ENCODE measurements at places on chromosomes 1 and 21. TPM values are rescaled to one million over a fixed set of nuclear protein-coding genes. Genes with fewer than 3 reads are reported as not detected.

SMG7 gene
- total RNA-seq: 25.7 TPM

TMOD4 gene
- total RNA-seq: not detected

AQP10 gene
- 0.24 TPM for total RNA-seq

TEDDM1 gene
- not detected for total RNA-seq

SH3D21 gene
- 1.9 TPM for total RNA-seq

LIN28A gene
- total RNA-seq: 77.8 TPM

NTNG1 gene
- 16.3 TPM for total RNA-seq

DYRK3 gene
- total RNA-seq: 24.1 TPM

CXADR gene
- total RNA-seq: 137 TPM

ACTL8 gene
- total RNA-seq: 2.4 TPM

AIM2 gene
- total RNA-seq: not detected

RHD gene
- not detected for total RNA-seq

CHRNB2 gene
- total RNA-seq: not detected

BACE2 gene
- not detected for total RNA-seq

OR2L5 gene
- total RNA-seq: not detected

IQGAP3 gene
- 13.4 TPM for total RNA-seq

FABP3 gene
- 0.25 TPM for total RNA-seq

FLG gene
- total RNA-seq: not detected

RFX5 gene
- total RNA-seq: 102 TPM

TBX19 gene
- 0.07 TPM for total RNA-seq

CELA3A gene
- total RNA-seq: not detected

MAPKAPK2 gene
- 32.7 TPM for total RNA-seq

CNR2 gene
- not detected for total RNA-seq

UCHL5 gene
- total RNA-seq: 53.3 TPM

KLHDC9 gene
- total RNA-seq: 6.3 TPM

LCE7A gene
- not detected for total RNA-seq

LRRC71 gene
- not detected for total RNA-seq

RGS13 gene
- not detected for total RNA-seq

HMGCS2 gene
- total RNA-seq: not detected

ADAMTS5 gene
- total RNA-seq: not detected

OR2T11 gene
- not detected for total RNA-seq

SYCP1 gene
- total RNA-seq: not detected

SCAF4 gene
- total RNA-seq: 4.1 TPM

TNN gene
- total RNA-seq: not detected

Data from G401 (cell line).